ENCODE measurements at places on chromosomes 5 and 9.

GRCh38 chr5:173435447-173435846 lies 107.2 kb upstream of the STC2 start:
- no peak for DNase-seq

- no peak for DNase-seq
Observed at GRCh38 chr5:127582773-127583370, 65.4 kb downstream of the PRRC1 start.

- no peak for DNase-seq
Observed at GRCh38 chr5:58946230-58946629, 363.4 kb downstream of the RAB3C start.

DNA sequence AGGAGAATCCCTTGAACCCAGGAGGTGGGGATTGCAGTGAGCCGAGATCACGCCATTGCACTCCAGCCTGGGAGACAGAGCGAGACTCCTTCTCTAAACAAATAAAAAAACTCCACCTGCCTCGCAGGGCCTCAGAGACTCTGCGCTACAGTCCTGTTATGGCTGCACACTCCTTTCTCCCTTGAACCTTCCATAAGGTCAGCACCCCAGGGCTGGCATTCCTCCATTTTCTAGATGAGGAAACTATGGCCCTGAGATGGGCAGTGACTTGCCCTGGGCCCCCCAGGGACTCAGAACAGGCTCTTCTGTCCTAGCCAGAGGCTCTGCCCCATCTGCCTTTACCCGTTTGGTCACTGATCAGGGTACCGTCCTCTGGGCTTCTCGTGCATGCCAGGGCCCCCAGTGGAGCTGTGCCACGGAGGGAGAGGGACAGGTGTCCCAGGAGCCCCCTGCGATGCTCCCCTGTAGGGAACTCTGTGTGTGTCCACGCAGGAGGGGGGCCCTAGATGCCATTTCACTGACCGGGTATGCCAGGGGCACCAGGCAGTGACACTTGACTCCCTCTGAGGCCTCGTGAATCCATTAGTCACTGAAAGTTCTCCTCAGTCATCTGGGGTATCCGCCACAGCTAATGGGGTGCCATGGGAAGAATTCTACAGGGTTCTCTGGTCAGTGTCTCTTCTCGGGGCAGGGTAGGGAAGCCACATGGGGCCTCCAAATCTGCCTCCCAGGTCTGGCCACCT lies 16.2 kb downstream of the RALGDS start:
- DNase-seq = no peak

DNA sequence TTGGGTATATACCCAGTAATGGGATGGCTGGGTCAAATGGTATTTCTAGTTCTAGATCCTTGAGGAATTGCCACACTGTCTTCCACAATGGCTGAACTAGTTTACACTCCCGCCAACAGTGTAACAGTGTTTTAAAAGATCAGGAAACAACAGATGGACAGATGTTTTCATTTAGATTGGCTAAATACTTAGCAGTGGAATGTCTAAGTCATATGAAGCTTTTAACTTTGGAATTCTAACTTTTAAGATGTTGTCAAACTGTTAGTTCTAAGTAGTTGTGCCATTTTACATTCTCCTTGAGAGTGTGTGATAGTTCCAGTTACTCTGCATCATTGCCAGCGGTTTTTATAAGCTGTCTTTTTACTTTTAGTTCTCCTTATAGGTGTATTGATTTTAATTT lies 688.8 kb downstream of the SEMA5A start:
- DNase-seq = no peak

GRCh38 chr5:163978897-163979296 lies 473.5 kb downstream of the MAT2B start:
- no peak for DNase-seq

GRCh38 chr5:174119468-174119881 lies 74.0 kb downstream of the NSG2 start:
- no peak for DNase-seq

DNA sequence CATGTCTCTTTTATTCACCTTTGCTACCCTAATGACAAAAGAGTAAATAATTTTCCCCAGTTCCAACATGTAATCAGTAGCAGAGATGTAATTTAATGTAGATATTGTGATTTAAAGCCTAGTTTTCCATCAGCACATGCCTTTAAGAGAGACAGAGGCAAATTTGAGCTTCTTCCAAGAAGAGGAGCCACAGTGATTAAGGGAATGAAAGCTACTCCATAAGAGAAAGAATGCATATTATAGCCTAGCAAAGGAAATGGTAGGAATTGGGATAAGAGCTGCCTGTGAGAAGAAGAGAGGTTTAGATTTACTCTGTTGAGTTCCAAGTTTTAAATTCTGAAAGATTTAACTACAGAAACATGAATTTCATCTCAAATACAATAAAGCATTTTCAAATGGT lies 591.0 kb upstream of the DMAC1 start:
- no peak for DNase-seq

GRCh38 chr5:437281-437771 lies 5.7 kb upstream of the EXOC3 start:
- peak; percentile 74 for DNase-seq

GRCh38 chr9:18543406-18544192 lies 69.6 kb downstream of the ADAMTSL1 start:
- peak; percentile 72 for DNase-seq

DNA sequence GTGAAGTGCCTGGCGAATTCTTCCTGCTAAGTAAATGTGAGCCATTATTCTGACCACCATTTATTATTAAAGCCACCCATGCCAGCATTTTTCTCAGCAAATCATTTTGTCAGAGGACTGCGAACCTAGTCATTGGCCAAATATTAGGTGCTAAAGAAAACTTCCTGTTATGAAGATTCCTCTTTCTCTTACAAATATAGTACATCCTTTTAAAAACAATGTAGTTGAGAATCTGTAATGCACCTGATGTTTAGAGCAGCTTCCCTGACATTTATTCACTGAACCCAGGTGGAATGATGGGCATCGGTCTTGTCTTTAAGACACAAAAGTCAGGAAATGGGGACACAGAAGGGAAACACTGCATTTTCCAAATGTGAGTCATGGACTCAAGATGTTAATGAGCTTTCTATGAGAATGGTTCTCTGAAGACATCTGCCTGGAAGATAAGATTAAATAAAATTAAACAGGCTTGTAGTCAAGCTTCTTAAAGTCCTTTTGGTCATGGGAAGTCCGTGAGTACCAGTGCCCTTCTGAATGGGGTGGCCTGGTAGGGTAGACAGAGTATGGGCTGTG lies 290.6 kb downstream of the FBXL7 start:
- no peak for DNase-seq

- DNase-seq = no peak
Observed at GRCh38 chr5:170144286-170145023, 38.8 kb downstream of the FOXI1 start.

GRCh38 chr5:22496666-22497065 lies 356.5 kb downstream of the CDH12 start:
- no peak for DNase-seq

- DNase-seq = no peak
Observed at GRCh38 chr5:4418084-4418483, 722.0 kb upstream of the ADAMTS16 start.

DNA sequence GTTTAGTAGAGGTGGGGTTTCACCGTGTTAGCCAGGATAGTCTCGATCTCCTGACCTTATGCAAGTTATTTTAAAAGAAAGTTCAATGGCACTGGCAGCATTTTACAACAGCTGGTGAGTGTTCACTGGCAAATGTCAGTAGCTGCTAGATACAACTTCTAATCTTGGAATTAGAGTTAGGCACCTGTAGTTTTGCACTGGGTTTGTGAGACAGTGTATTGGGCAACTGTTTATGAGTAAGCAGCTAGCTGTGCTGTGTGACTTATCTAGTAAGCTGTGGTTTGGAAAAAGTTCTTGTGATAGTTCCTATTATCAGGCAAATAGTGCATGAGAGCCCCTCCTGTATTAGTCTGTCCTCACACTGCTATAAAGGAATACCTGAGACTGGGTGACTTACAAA lies 61.5 kb downstream of the UBE2QL1 start:
- DNase-seq = peak; percentile 9

GRCh38 chr9:121192959-121193640 lies 8.6 kb downstream of the RAB14 start:
- peak; percentile 24 for DNase-seq

- DNase-seq = no peak
Observed at GRCh38 chr9:95513711-95514110, 3.1 kb downstream of the PTCH1 start.

- DNase-seq = no peak
Observed at GRCh38 chr9:81389569-81389993, 299.8 kb downstream of the TLE1 start.

DNA sequence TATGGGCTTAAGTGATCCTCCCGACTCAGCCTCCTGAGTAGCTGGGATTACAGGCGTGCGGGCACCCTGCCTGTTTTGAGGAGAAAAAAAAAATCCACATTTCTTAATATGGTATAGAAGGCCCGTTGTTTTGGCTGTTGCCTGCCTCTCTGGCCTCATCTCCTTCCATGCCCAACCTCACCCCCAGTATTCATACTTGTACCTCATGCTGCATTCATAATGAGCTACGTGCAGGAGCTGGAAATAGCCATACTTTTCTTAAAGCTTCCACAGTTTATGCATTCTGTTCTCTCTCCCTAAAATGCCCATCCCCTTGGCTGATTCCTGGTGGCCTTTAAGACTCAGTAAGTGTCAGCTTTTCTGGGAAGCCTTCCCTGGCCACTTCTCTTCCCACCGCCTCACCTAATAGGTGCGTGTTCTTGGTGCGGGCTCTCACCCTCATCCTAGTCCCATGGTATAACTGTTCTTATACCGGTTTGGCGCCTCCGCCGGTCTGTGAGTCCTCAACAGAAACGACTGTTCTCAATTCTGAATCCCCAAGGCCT lies 2.1 kb upstream of the TPM2 start:
- DNase-seq = no peak

DNA sequence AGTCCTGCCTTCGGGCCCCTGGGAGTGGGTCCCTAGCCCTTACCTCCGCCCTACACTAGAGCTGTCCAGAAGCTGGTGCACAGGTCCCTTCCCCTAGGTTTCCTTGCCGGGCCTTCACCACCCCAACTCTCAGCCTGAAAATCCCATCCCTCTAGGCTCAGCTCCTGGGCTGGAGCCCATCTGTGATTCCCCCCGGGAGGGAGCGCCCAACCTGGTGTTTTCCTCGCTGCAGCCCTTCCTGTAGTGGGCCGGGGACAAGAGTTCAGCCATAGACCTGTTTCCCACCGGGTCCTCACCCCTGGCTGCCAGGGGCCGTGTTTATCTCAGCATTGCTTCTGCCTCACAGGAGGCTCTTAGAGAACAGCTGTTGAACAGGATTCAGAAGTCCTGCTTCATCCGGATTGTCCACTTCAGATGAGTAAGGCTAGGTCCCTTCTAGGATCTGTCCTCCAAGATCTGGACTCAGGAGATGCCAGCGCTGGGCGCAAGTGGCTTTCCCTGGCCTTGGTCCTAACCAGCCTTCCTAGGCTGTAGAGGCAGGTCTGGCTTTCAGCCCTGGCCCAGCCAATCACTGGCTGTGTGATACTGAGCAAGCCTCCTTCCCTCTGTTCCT lies 965 bp downstream of the GLIPR2 start:
- DNase-seq = peak; percentile 5

DNA sequence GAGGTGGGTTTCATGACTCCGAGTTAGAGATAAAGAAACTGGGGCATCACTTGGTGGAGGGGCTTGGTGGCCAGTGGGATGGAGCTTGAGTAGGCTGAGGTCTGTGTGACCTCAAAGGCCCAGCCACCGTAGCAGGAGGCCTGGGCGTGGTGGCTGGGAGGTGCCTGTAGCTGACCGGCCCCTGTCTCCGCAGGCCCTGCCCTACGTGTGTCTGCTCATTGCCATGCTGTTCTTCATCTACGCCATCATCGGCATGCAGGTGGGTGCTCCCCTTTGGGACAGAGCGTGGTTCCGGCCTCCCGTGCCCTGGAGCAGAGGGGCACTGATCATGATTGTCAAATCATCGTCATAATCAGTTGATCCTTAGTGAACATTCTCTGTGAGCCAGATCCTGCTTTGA lies 196.2 kb downstream of the CACNA1B start:
- no peak for DNase-seq

DNA sequence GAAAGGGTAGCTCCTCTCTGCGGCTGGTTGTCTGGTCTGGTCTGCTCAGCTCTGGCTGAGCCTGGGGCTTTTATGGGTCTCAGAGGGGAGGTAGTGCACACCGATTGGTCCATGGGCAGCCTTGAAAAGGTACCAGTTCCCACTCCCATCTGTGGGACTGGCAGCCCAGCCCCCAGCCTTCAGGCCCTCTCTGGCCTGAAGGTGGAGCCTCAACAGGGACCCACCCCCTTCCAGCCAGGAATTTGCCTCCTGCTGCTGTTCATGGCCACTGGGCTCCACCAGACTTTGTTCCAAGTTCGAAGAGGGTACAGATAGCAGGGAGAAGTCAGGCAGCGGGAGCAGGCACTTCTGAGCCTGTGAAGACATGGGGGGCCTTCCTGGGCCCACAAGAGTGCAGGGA lies 165.3 kb upstream of the SLC27A6 start:
- no peak for DNase-seq

- no peak for DNase-seq
Observed at GRCh38 chr9:123355761-123356431, at the start of gene CRB2. Gene CRB2, plus strand, starts transcription at chr9:123356197. Its CDS starts 64 bp downstream, at chr9:123356261.

DNA sequence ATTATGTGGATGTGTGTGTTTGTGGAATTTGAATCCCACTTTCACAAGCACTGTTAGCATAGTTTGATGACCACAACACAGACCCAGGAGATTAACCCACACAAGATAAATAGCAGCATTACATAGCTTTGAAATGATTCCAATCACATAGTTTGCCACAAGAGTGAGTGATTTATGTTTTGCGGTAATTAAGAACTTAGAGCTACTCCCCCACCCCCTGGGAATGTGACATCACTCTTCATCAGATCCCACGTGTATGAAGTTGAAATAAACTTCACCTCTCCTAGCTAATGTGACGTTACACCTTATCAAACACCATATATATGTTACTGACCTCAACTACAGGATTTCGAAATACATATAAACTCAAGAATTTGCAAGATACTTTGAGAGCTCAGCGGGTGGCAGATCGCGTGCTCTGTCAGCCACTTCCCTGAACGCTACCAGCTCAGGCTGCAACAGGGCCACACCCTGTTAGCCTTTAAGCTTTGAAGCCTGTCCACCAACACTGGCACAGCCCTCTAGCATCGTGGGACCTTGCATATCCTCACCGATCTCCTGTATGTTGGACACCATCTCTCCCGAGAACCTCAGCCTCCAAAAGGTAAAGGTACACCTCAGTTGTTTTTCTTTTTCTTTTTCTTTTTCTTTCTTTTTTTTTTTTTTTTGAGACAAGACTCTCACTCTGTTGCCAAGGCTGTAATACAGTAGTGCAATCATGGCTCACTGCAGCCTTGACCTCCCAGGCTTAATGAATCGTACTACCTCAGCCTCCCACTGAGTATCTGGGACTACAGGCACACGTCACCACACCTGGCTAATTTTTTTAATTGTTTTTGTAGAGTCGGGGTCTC lies 1.7 kb upstream of the AGTPBP1 start:
- peak; percentile 87 for DNase-seq

- DNase-seq = no peak
Observed at GRCh38 chr9:89739916-89740315, 135.1 kb downstream of the GADD45G start.

- no peak for DNase-seq
Observed at GRCh38 chr5:127006744-127007143, 23.6 kb downstream of the MARCHF3 start.

DNA sequence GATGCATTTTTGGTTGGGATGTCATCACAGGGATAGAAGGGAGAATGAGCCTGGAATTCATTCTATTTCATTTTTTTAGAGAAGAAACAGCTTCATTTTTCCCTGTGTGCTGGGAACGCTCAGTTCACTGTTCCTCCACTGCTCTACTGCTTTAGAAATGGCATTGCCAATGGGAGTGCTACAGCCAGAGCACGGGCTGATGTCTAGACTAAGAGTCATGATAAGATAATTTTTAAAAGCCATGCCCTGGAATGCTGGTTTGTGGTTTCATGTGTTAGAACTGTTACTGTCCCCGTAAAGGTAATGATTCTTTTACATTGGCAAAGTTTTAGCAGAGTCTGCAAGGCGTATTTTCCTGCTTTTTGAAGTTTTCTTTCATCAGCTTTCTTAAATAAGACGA lies 119.6 kb downstream of the SEMA6A start:
- peak; percentile 47 for DNase-seq
